Right renal pelvis (tissue), 4 donors: ENCODE measurements at places on chromosomes 12 and 14. TPM values are rescaled to one million over a fixed set of nuclear protein-coding genes. Genes with fewer than 3 reads are reported as not detected.

- DNase-seq: no peak
Measured at GRCh38 chr12:70828351-70828750, 92.2 kb downstream of the PTPRR start.

DNA sequence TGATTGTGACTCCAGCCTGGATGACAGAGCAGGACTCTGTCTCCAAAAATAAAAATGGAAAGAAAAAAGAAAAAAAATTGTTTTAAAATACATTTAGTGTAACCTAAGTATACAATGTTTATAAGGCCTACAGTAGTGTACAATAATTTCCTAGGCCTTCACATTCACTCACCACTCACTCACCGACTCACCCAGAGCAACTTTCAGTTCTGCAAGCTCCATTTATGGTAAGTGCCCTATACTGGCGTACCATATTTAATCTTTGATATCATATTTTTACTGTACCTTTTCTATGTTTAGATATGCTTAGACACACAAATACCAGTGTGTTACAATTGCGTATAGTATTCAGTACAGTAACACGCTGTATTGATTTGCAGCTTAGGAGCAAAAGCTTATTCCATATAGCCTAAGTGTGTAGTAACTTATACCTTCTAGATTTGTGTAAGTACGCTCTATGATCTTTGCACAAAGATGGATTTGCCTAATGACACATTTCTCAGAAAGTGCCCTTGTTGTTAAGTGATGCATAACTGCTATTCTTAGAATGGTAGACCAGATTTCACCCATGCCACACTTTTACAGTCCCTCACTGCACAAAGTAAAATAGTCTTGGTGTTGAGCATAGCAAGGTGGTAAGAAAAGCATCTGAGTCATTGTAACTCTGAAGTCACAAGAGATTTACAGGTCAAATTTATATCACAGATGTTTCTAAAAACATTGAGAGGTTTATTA lies 151.9 kb downstream of the LRRK2 start:
- no peak for DNase-seq

- no peak for DNase-seq
Measured at GRCh38 chr12:24724814-24725213, 224.1 kb downstream of the BCAT1 start.

DNA sequence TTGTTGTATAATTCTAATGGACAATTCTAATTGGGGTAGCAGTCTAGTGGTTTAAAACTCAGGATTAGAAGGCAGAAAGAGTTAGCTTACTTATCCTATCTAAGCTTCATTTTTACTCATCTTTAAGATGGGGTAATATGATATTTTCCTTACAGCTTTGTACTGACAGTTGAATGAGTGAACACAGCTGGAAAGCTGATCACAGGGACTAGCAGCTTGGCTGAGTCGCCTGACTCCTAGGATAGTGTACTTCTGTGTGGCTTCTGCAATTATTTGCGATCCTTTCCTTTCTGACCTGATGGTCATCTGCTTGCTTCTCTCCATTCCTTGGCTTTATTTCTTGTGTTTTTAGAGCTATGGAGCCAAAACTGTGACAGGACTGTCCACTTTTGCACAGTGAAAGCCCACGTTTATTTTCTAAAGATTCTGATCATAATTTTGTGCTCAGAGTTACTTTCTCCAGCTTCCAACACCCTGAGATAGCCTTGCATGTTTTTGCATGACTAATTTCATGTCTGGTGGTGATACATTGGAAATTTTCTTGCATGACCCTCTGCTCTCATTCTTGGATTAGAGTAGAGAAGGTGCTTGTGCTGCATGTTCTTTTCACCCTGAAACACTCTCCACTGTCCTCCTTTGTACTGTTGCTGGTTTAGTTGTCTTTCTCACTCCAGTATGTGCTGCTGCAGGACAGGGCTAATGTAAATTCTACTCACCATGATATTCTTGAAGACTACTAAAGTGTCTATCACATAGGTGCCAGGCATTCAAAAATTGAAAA lies 377.0 kb upstream of the ATP2B1 start:
- DNase-seq: no peak

GRCh38 chr12:129844662-129845220 lies 59.1 kb downstream of the TMEM132D start:
- no peak for DNase-seq

DNA sequence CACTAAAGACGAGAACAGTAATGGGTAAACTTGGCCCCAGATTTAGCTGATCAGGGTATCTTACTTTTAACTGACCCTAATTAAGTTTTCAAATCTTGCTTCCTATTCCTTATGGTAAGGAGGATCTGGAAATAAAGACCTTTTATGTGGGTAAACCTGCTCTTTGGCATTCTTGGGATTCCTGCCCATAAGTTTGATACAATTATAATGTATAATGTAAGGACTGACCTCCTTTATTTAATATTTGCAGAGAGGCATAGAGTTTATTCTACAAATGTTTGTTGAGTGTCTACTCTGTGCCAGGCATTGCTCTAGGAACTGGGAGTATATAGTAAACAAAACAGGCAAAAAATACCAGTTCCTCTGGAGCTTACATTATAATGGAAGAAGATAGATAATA lies 4.4 kb upstream of the PRDM4 start:
- no peak for DNase-seq

DNA sequence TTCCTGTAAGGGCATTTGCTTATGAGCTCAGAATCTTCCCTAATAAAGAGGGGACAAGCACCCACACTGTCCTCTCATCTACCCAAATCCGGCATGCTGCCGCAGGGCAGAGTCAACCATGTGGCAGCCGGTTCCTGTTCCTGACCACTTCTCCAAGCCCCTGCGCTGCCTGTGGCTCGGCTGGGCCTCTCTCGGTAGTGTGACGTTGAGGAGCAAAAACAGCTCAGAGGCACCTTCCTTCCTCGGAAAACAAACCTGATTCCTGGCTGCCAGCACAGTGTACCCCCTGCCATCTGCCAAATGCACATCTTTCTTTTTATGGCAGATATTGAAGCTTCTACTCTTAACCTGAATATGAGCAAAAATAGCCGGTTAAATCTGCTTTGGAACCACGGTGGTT lies 50.5 kb downstream of the CFAP251 start:
- no peak for DNase-seq

DNA sequence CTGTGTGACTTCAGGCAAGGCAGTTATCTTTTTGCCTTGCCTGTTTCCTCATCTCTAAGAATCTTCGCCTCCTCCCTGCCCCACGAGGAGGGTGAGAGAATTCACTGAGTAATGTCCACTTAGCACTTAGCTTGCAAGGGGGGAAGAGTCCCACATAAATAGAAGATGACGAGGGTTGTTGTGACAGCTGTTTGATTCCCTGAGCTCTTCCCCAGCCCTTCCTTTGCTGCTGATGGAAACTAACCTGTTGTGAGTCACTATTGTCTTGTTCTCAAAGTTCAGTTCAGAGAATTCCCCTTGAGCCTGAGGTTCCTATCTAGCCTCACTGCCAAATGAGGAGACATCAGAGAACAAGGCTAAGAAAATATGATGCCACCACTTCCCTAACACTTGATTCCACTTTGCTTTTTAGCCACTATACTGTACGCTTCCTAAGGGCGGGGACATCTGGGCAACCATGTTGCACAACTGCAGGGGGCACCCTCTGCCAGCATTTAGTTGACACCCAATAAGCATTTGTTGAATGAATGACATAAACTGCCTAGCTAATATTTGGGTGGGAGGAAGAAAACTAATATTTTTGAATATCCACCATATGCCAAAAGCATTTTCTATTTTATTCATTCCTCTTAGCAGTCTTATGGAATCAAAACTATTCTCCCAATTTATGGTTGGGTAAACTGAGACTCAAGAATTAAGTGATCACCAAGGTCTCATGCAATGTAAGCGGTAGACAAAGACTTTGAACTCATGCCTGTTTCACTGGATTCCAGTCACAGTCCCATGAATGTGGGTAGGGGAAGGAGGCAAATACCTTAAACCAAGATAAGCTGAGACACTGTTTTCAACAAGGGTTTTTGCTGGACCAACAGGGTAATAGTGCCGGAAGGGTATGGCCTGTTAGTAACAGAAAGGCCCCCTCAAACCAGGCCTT lies 77.6 kb downstream of the ZFP36L1 start:
- DNase-seq: no peak

GRCh38 chr12:91579516-91580263 lies 397.1 kb upstream of the DCN start:
- DNase-seq: no peak

DNA sequence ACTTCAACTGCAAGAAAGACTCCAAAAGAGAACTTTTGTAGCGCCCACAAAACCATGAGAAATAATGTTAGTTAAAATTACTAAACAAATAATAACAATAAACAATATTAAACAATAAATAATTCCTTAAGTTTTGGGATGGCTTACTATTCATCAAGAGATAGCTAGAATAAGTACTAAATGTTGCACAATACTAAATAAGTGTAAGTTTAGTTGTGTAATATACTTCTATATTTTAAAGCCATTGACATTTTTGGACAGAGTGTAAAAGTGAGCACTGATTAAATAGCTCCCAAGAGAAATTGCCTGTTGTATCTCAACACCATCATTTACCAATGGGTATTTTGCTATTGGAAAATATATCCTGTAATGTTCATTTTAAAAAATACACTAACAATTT lies 166.7 kb downstream of the ALG10 start:
- DNase-seq: no peak

DNA sequence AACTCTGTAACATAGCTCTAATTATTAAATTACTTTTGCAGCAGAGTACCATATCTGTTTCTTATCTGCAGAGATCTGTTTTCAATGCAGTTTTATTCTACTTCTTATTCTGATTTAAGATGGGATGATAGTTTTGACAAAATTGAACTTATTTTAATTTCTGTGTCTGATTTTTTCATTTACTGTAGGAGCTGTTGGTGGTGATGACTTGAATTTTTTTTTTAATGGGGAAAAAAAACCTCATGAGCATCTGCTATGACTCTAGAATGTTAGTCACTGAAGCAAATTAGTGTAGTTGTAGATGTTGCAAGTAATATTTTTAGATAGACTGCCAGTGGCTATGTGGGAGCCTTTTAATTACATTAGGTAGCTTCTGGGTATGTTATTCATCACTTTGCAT lies 23.4 kb downstream of the DNM1L start:
- no peak for DNase-seq

DNA sequence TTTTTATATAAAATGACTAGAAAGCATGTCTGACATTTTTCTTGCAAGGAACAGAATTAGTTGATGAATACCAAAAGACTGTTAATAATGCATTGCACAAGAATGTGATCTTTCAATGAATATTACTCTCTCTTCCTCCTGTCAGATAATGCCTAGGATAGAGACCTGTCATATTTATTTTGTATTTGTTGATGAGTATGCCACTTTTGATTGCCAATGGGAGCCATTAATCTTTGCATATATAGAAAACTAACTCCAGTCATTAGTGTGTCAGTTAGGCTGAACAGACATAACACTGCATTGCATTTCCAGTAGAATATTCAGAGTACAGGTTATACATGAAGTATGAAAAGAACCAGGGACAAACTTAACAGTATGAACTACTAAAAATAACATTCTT lies 1125.3 kb downstream of the LRFN5 start:
- DNase-seq: no peak

- DNase-seq: no peak
Measured at GRCh38 chr12:3122841-3123678, 45.9 kb downstream of the TSPAN9 start.

GRCh38 chr12:29610473-29611170 lies 113.1 kb upstream of the OVCH1 start:
- no peak for DNase-seq

DNA sequence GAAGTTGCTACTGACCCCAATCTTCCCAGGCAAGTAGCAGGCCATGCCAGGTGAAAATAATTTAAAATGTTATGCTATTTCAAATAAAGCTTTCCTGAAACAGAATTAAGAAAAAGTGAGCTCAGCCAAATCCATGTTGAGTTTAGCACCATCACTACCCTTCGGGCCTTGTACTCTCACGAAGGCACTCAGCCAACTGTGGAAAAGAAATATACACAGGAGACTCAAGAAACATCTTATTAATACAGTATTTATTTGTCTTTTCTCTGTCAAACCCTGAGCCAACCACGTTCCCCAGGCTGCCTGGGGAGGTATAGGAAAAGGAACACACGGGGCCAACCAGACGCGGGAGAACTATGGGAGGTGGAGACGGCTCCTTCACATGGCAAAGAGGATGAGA lies 10.9 kb downstream of the ATP5MC2 start:
- no peak for DNase-seq

GRCh38 chr12:104291867-104292524 lies 11.5 kb upstream of the EID3 start:
- DNase-seq: no peak

DNA sequence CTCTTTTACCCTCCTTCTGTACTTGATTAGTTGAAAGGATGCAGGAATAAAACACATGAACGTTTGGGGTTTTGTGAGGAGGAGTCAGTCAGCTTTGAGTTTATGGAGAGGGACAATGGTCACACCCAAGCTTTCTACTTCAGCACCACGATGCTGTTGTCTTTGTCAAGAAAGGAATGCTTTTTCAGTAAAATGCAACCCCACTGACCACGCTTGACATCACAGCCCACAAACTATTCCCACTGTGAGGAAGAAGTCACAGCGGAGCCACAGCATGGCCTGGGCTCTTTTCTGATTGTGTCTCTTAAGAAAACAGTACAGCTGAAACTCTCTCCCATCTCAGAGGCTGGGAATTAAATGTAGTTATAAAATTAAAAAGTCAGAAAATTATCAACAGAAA lies 135.2 kb downstream of the APAF1 start:
- no peak for DNase-seq

DNA sequence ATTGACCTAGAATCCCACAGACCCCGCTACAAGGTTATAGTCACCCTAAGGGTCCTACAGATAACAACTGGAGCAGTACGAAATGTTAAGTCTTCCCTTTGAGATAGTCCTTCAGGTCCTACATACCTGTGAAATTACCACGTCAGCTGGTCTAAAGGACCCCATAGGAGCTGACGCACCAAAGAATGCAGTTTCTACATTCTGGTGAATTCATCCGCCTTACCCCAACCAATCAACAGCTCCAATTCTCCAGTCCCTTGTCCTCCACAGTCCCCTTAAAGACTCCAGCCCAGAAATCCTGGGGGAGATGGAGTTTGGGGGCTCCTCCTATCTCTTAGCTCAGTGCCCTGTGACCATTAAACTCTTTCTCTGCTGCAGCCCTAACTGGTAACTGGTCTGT lies 36.2 kb upstream of the PRMT8 start:
- no peak for DNase-seq

Gene SLC17A8
- polyA plus RNA-seq: 0.51 TPM

Gene KRT82
- polyA plus RNA-seq: not detected

Gene RPL10L
- 0.40 TPM for polyA plus RNA-seq
